Activated CD4-positive, alpha-beta T cell treated with anti-CD3 and anti-CD28 coated beads, Interleukin-2, amount 50 U/mL, for 16 hours (primary cell): ENCODE measurements at places on chromosomes 1 and 21.

DNA sequence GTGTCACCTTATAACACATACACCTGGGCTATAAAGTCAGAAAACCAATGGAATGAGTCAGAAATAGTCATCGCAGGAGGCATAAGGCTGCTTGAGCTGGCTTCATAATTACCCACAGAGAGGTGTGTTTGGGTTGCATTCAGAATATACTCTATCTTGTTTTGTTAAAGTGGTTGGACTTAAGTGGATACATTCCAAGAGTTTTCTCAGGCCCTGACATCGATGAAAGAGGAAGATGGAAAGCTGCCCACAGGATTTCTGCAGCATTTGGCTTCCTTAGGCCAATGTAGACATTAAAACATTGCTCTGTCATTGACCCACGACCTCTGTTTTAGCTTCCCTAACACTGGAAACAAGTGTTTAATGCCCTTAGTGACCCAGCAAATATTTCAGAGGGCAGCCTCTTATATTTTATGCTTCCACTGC, 18.6 kb upstream of the BCL10 start:
- no peak for DNase-seq

DNA sequence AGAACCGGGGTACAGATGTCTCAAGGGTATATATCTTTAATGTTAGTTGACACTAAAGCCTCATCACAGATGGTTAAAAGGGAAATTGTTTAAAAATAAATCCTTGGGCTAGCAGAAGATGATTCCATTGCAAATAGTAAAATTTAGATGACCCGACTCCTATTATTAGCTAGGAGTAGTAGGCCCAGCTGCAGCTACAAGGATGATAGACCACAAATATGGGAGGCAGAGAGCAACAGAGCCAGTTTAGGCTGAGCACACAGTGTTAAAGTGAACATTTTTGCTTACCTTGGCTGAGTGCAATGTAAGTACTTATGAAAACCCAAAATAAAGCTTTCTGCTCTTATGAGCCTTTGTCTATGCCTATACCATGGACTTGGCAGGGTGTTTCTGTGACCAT, 100.5 kb upstream of the COL11A1 start:
- no peak for DNase-seq

DNA sequence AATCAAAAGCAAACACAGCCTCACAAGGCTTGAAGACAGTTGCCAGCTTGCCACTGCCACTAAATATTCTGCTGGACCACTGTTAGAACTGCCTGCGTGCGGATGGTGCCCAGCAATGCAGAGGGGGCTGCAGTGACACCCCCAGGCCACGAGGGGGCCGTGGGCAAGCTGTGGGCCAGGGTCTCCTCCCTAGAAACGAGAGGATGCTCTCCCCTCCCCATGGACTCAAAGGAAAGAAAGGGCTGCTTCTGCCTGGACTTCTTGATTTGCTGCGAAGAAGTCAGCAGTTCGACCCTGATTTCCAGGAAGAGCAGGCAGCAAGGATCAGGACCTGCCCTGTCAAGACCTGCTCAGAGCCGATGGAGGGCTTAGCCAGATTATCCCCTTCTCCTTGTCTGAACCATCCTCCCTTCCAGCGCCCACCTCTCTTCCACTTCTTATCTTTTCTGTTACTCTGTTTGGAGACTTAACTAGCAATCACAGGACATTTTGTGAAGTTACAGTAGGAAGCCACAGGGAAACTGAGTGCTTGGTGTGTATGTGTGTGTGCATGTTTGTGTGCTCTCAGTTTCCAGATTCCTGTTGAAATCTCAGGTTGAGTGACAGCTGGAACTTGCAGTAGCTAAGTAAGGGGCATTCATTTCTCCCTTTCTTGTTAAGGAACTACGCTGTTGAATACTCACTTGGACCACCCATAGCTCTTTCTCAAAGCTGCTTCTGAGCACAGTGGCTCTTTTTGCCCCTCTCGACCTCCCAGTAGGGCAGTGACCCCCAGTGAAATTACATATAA, 2.7 kb downstream of the MAN1C1 start:
- DNase-seq = peak; percentile 33

- DNase-seq = peak; percentile 50
Observed at GRCh38 chr1:2046174-2046917, 3.9 kb upstream of the PRKCZ start.

DNA sequence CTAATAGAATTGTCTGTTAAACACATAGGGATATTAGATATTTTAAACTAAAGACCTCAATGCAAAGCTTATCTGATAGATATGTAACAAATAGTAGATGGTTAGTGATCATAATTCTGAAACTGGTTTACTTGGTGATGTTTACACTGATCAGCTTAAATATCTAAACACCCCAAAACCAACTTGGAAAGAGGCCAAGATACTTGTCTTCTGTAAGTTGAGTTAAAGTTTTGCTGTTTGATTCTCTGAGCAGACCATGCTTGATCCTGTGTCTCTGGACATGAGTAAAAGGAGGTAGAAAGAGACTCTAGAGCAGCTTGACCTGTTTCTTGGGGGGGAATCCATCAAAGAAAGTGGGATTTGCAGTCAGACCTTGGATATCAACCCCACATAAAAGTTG, 107.5 kb downstream of the NEK7 start:
- no peak for DNase-seq

- DNase-seq = no peak
Observed at GRCh38 chr1:112237983-112238545, 157.9 kb upstream of the CTTNBP2NL start.
